ENCODE measurements at places on chromosomes 3 and 15.

DNA sequence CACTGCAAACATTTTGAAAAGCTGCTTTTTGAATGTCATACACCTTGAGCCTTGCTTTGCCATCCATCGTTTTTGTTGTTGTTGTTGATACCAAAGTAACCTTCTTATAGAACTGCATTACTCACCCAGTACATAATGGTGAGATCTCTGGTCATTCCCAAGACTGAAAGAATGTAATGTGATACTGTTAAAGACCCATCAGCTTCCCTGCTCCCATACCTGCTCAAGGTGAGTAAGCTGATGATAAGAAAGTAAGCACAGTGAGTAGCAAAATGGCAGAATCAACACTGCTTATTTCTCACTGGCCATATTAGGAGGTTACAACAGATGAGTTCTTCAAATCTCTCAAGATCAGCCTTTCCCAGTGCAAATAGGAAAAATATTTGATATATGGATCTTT, 89.8 kb downstream of the CADPS start:
- no peak for DNase-seq

DNA sequence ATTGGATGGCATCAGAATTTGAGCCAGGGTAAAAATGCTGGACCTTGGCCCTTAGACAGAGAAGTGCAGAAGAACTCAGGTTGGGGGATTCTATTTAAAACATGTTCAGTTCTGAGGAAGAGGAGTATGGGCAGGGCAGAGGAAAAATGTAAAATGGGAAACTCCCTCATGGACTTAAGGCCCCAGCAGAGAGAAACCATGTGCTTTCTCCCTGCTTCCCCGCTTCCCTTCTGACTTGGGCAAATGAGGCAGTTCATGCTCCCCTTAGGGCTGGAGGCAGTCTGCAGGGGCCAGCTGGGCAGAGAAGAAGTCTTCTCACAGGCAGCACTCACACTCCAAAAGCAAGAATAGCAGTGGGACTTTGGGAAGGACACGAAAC, 9.9 kb upstream of the NUDT16 start:
- no peak for DNase-seq

GRCh38 chr15:33460166-33460805, 149.5 kb downstream of the RYR3 start:
- DNase-seq, result no peak

GRCh38 chr15:87579537-87579936, 677.0 kb downstream of the NTRK3 start:
- no peak for DNase-seq

GRCh38 chr15:82545002-82545401, 4.7 kb upstream of the RPS17 start:
- no peak for DNase-seq

DNA sequence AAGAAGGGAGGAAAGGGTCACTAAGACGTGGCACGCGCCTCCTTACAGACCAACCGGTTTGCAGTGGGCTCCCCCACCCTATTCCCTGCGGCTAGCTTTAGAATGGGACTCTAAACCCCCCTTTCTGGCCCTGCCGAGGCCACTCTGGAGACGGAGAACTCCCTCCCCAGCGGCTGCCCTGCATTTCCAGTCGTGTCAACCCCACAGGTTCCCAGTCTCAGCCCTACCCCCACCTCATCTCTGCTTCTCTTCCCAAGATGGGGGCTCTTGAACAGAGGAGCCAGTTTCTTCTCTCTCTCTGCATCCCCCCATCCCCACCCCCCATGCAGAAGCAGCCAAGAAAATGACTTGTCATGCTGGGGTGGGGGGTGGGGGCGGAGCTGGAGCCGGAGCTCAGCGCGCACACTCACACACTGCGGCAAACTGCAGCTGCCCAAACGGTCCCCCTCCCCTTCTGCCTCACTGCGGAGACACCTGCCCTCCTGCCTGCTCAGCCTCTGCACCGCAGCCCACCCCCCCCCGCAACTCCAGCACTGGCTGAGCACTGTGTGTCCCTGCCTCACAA, 871 bp downstream of the MAP1A start:
- no peak for DNase-seq

DNA sequence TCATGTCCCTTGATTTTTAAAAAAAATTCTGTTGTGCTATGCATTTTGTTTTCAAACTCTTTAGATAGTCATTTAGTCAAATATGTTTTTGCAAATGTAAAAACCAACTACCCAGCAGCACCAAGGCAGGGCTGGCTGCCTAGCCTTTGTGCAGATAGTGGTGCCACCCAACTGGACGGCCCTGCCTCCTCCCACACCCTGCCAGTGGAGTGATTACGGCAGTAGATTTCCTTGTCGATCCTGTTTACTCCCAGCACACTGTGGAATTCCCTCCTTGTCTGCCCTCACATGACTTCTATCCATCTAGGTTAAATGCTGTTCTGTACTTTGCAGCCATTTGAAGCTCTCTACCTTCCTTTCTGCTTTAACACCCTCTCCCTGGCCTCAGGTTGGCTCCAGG, 79.4 kb upstream of the PLXNA1 start:
- DNase-seq, result no peak

DNA sequence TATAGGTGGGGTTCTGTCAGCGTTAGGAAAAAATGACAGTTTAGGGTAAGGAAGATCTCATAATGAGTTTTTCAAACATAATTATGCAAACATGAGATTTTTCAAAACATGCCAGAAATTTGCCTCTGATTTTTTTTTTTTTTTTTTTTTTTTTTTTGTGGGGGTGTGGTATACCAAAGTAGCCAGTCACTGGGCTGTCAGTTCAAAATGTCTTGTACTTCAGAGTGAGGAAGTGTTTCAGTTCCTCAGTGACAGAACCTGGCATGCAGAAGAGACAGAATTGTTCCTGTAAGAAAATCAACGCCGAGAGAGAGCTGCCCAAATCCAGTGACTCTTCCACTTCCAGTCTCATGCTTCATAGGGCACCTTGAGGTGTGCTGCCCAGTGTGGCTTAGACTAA, 9.7 kb downstream of the NCBP2 start:
- DNase-seq, result no peak

GRCh38 chr15:54820811-54821210, 375.9 kb downstream of the RSL24D1 start:
- no peak for DNase-seq

DNA sequence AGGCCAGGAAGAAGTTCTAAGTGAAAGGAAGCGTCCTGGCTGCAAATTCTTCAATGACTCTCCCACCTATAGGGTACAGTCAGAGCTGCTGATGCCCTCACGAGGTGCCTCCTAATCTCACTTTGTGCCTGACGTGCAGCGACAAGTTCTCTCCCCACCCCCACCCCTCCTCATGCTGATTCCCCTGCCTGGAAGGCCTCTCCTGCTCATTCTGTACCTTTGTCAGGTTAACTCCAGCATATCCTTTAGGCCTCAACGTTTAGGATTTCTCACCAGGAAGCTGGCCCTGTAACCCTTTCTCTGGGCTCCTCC, 25.0 kb downstream of the SLC12A8 start:
- DNase-seq, result no peak

DNA sequence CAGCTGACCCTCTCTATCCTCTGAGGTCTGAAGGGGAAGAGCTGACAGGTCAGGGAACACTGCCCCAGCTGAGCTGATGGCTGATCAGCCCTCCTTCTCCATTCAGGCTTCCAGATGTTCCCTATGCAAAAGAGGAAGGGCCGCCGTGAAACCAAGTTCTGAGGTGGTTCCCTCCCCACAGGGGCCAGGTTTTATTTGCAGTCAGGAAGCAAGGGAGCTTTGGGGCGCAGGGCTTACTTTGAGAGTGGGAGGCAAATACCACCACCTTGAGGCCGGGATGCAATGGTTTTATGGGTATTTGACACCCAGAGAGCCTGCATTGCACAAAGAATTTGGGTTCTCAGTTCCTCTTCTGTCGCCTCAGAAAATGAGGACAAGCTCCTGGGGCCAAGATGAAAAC, 186.9 kb downstream of the ARRDC4 start:
- DNase-seq, result no peak

DNA sequence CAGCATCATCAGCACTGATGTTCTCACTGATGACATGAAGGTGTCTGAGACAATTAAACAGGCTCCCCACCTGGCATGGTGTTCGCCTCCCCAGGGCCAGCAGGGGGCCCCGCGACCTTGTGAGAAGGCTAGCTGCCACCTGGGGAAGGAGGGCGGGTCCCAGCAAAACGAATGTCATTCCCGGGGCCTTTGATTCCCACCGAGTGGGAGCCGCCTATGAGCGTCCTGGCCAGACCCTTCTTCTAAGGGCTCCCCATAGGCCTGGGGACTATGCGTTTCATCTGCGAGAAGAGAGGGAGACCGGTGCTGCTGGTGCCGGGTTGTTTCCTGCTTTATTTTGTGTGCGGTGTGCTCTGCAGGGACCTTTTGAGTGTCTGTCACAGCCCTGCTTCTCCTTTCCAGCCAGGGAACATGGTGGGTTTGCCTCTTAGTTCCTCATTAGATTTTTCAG, 20.5 kb upstream of the MINDY4B start:
- peak; percentile 10 for DNase-seq

- no peak for DNase-seq
Measured at GRCh38 chr3:188659449-188660090, 505.6 kb downstream of the LPP start.

- DNase-seq, result no peak
Measured at GRCh38 chr15:52661909-52662308, 17.3 kb downstream of the ATOSA start.

DNA sequence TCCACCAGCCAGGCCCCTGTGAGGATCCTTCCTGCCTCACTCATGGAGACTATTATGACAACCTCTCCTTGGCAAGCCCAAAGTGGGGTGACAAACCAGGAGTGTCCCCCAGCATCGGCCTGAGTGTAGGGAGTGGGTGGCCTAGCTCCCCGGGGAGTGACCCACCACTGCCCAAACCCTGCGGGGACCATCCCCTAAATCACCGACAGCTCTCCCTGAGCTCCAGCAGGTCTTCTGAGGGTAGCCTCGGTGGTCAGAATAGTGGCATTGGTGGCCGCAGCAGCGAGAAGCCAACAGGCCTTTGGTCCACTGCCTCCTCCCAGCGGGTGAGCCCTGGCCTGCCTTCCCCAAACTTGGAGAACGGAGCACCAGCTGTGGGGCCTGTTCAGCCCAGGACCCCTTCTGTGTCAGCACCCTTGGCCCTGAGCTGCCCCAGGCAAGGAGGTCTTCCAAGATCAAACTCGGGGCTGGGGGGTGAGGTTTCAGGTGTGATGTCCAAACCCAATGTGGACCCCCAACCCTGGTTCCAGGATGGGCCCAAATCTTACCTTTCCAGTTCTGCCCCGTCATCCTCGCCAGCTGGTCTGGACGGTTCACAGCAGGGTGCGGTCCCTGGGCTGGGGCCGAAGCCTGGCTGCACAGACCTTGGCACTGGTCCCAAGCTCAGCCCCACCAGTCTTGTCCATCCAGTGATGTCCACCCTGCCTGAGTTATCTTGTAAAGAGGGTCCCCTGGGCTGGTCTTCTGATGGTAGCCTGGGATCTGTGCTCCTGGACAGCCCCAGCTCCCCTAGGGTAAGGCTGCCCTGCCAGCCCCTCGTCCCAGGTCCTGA, 1.0 kb downstream of the LIMD1 start:
- no peak for DNase-seq

DNA sequence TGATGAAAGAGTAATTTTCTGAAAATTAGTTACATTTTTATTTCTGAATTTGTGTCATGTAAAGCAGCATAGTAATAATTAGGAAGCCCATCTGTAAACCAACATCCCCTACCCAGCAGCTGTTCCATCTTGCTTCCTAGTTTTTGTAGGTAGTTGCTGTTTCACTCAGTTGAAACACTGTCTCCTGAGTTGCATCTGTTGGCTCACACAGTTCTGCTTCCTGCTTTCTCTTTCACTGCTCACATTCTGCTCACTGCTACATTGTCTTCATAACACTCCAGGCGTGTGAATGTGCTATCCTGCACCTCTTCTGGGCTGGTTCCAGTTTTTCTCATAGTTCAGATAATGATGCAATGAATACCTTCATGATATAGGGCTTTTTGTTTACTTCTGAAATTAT, 123.4 kb downstream of the EPHB1 start:
- no peak for DNase-seq

- DNase-seq, result no peak
Measured at GRCh38 chr3:95798628-95799027, 1015.8 kb upstream of the EPHA6 start.

GRCh38 chr3:53089511-53089910, 40.7 kb downstream of the RFT1 start:
- no peak for DNase-seq

- no peak for DNase-seq
Measured at GRCh38 chr3:181369637-181370036, 342.1 kb upstream of the SOX2 start.

DNA sequence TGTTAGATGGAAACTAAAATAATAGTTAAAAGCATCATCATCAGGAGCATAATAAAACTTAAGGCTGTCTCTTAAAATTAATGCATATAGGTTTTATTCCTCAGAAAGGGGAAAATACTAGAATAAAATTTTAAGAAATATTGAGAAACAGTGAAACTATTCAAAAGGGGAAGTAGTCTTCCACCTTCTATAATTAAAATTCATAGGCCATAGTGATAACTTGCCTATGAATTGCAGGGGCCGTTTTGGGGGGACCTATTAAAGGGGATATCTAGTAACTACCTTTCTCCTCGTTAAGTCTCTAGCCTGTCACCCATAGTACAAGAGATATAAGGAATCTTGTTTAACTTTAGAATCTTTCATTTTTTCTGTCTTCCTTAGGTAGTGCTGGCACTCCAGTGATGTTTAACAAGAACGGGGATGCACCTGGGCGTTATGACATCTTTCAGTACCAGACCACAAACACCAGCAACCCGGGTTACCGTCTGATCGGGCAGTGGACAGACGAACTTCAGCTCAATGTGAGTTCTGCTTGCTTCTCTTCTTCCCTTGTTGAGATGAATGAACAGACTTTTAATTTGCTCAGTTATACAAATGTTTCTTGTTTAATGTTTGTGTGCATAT, 600.4 kb downstream of the GRM7 start:
- no peak for DNase-seq

DNA sequence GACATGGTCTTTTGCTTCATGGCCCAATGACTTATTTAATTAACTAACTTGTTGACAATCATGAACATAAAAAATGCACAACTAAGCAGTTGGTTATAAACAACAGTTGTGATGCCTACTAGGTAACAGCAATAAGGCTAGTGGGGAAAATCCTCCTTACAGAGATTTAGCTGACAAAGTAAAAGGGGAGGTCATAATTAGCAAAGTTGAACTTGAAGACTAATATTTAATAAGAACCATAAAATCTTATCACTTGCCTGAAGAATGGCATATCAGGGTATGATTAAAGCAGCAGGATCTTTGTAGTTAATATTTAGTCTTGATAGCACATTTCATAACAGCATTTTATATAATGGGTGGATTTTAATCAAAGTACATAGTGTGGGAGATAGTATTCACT, 84.2 kb downstream of the MME start:
- no peak for DNase-seq

DNA sequence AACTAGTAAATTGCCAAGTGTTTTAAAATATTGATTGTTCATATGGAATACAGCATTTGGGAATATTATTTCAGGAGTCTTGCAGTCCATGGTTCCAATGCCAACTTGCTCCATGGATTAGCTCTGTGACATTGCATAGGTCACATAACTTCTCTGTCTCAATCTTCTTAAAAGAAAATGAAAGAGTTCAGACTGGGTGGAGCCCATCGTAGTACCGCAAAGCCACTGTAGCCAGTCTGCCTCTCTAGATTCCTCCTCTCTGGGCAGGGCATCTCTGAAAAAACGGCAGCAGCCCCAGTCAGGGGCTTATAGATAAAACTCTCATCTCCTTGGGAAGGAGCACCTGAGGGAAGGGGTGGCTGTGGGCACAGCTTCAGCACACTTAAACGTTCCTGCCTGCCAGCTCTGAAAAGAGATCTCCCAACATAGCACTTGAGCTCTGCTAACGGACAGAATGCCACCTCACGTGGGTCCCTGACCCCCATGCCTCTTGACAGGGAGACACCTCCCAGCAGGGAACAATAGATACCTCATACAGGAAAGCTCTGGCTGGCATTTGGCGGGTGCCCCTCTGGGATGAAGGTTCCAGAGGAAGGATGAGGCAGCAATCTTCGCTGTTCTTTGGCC, 168.8 kb upstream of the CNTN4 start:
- DNase-seq, result no peak
